ENCODE measurements at places on chromosomes 2 and 18.

- DNase-seq, result no peak
These were observed 42.5 kb downstream of the WDR35 start for GRCh38 chr2:19947184-19947940.

GRCh38 chr2:191552066-191552465 lies 125.9 kb upstream of the NABP1 start:
- peak; percentile 33 for DNase-seq

- no peak for DNase-seq
These were observed 45.4 kb downstream of the ODC1 start for GRCh38 chr2:10402653-10403215.

GRCh38 chr2:182038576-182038975 lies 52.9 kb downstream of the PPP1R1C start:
- no peak for DNase-seq

DNA sequence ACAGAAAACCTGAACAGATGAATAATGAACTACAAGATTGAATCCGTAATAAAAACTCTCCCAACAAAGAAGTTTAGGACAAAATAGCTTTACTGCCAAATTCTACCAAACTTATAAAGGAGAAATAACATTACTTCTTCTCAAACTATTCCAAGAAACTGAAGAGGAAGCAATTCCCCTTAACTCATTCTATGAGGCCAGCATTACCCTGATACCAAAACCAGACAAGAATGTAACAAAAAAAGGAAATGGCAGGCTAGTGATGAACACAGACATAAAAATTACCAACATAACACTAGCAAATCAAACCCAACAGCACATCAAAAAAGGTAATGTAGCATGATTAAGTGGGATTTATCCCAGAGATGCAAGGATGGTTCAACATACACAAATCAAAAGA lies 213.7 kb upstream of the FOSL2 start:
- no peak for DNase-seq

DNA sequence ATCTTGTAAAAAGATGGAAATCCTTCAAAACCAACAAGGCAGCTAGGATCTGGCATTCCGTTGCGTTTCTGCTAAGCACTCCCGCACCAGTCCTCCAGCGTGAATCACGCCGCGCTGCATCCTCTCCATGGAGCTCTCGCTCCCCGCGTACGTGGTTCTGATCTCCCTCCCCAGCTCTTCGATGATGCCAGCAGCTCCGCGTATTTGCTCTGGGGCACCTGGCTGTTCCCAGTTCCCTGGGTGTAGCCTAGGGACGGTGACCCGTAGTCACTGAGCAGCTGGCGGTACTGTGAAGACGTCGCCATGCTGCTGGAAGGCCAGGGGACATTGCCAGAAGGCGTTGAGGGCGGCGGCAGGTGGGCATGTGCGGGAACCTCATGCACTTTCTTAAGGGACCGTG lies 407.5 kb downstream of the RNF144A start:
- DNase-seq, result no peak

GRCh38 chr2:86275384-86275799 lies 62.0 kb downstream of the REEP1 start:
- DNase-seq, result no peak

DNA sequence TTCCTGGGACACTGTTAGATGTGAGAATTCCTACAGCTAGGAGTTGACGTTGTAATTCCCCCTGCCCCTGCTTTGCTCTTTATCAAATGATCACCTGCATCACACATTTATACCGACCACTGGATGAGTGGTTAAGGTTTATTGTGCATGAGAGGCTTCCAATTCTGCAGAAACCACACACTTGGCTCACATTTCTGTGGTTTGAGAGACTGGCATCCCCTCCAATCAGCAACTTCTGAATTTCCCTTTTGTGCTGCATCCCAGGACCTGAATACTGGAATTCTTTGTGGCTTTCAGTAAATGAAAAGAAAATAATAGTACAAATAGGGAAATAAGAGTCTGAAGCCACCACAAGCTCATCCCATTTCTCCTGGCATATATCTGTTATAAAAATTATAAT lies 628.7 kb upstream of the PIK3C3 start:
- DNase-seq, result no peak

GRCh38 chr18:48959921-48960920 lies 9.5 kb upstream of the SMAD7 start:
- no peak for DNase-seq

- no peak for DNase-seq
These were observed 287.6 kb downstream of the SETBP1 start for GRCh38 chr18:44968336-44968735.
